ENCODE measurements at places on chromosomes 3 and 15. TPM values are rescaled to one million over a fixed set of nuclear protein-coding genes. Genes with fewer than 3 reads are reported as not detected.
A peak's percentile ranks its signal among the peaks of the same experiment; 100 is the strongest.

Gene PP2D1
- 1.0 TPM for polyA plus RNA-seq

- DNase-seq: no peak
Measured at GRCh38 chr15:101322016-101322695, 27.1 kb upstream of the SNRPA1 start.

DNA sequence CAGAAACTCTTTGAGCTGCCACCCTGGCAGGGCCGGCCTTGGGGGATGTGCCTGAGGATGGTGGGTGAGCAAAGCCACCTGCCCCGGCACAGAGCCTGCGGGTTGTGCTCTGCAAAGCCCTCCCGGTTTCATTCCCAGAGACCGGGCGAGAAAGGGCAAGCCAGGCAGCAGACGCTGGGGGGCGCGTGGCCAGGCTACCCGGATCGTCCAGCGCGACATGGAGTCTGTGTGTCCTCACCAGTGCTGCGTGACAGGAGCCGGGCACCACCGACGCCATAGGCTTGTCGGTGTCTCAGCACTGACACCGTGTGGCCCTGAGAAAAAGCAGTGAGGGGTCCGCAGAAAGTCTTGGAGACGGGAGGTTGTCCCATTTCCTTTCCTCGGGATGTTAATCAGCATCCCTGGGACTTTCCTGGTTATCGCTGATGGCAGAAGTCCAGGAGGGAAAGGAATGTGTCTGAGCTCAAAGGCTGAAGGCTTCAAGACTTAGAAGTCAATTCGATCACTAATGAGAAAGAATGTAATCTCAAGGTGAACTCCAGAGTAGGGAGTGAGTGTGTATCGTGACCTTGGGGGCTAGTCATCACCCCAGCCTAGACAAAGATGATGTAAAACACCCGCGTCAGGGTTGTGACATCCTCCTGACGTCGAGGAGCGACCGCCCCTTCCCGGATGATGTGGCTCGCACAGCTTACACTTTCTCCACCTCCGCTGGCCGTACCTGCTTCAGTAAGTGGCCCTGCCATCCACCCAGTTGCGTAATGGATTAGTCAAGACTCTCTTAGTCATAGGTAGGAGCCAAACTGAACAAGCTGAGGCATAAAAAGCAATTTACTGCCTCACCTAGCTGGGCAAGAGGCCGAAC is 36.3 kb upstream of the PLA2G4E start:
- DNase-seq: peak; percentile 76

DNA sequence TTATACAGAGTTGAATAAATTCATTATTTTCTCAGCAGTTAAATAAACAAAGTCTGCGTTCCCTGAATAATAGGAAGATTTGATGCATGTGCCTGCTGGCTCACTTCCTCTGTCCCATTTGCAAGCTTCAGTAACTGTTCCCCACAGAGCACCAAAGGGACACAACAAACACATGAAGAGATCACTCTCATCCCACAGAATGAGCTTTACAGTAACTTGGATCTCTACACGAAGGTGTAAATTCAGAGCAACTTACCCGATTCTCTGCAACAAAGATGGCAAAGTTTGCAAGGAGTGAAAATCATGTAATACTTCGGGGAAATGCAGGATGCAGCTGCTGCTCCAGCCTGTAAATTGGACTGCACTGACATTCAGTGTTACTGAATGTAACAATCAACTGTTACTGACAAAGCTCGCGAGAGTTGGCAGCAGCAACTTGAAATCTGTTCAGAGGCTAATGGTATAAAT is at the start of gene BCHE:
TSS of gene BCHE (minus strand) at position 366 of the 468 bp plus-strand sequence. CDS start 6,390 bp downstream, outside the sequence.
- no peak for DNase-seq

DNA sequence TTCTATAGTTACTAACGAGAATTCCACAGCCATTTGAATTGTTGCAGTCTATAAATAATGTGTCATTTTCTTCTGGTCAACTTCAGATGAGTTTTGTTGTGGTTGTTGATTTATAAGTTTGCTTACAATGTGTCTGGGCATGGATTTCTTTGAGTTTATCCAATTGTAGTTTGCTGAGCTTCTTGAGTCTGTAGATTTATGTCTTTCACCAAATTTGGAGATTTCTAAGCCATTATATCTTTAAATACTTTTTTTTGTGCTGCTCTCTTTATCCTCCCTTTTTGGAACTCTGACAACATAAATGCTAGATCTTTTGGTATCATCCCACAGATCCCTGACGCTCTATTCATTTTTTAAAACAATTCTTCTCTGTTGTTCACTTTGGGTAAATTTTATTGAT is 63.2 kb upstream of the NDUFB4 start:
- no peak for DNase-seq
